ENCODE measurements at places on chromosomes 3 and 15. TPM values are rescaled to one million over a fixed set of nuclear protein-coding genes. Genes with fewer than 3 reads are reported as not detected.

DNA sequence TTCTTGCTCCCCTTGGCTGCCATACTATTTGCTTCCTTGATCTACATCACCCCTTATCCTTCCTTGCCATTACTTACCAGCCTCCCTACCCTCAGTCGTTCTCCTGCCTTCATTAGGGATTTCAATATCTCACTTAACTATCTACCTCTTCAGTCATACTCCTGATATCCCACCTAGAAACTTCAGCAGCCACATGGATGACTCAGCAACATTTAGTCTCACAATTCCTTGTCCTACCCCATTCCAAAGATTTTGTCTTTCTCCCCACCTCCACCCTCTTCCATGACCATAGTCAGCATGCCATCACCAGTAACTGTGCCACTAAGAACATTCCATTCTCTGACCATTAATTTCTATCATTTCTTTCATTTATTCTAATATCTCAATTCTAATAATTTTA lies 18.4 kb downstream of the UPK1B start:
- no peaks in the 10 kb centered on the region for H3K36me3 ChIP-seq
- no peaks in the 10 kb centered on the region for H3K4me1 ChIP-seq
- DNase-seq, result no peak
- H3K27ac ChIP-seq, result no peak overlapping the region
- H3K4me3 ChIP-seq, result no peak overlapping the region

DNA sequence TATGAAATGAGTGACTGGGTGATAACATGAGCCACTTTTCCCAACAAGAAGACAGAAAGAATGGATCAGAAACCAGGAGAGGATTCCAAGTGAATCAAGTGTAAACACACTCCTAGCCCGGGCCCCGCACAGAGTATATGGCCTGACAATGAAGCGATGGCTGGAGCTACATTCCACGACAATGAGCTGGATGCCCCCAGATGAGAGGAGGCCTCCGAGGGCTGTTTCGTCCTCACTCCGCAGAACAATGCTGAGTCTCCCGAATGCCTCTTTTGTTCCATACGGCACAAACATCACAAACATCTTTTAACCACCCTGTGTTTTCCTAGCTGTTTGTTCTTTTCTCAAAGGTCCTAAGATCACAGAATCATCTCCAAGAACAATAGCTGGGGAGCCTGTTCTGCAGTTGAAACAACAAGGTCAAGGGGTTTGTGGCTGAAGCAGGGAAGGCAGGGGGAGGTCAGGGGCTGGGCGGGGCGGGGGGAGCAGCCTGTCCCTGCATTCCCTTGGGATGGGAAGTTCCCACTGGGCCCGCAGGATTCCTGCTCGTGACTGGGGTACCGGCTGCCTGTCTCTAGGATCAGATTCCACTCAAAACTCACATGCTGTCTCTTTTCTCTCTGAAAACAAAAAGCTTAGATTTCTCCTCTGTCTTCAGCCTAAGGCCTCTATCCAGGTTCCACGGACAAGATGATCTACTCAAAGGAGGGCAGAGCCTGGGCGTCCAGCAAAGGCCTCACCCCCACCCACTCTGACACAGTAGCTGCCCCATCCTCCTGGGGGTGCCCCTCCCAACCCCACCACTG lies 151.3 kb downstream of the XXYLT1 start:
- no peak for DNase-seq
- H3K4me1 ChIP-seq, result peaks cover 9% of the 10 kb centered on the region
- peak overlapping the region; percentile 59 for H3K27ac ChIP-seq
- no peaks in the 10 kb centered on the region for H3K36me3 ChIP-seq
- no peaks in the 10 kb centered on the region for H3K27me3 ChIP-seq

GRCh38 chr15:63473007-63473748 lies 31.2 kb upstream of the USP3 start:
- H3K4me1 ChIP-seq, result no peaks in the 10 kb centered on the region
- H3K27ac ChIP-seq, result peak overlapping the region; percentile 3
- H3K4me3 ChIP-seq, result no peak overlapping the region

- no peak for DNase-seq
- no peaks in the 10 kb centered on the region for H3K27me3 ChIP-seq
- H3K36me3 ChIP-seq, result no peaks in the 10 kb centered on the region
- no peak overlapping the region for H3K4me3 ChIP-seq
- H3K27ac ChIP-seq, result no peak overlapping the region
- no peaks in the 10 kb centered on the region for H3K4me1 ChIP-seq
Measured at GRCh38 chr3:111351334-111351733, 190.7 kb upstream of the CD96 start.

- H3K36me3 ChIP-seq, result no peaks in the 10 kb centered on the region
- no peak for DNase-seq
Measured at GRCh38 chr3:188421151-188421821, 267.3 kb downstream of the LPP start.

Gene BTLA
- 0.80 TPM for total RNA-seq

Gene NLGN1
- total RNA-seq, result 8.3 TPM

Gene CCK
- not detected for total RNA-seq

Gene USP13
- total RNA-seq, result 154 TPM

Gene TERB2
- not detected for total RNA-seq

Measured in heart left ventricle (tissue), 16 donors.